ENCODE measurements at places on chromosomes 12 and 14.

DNA sequence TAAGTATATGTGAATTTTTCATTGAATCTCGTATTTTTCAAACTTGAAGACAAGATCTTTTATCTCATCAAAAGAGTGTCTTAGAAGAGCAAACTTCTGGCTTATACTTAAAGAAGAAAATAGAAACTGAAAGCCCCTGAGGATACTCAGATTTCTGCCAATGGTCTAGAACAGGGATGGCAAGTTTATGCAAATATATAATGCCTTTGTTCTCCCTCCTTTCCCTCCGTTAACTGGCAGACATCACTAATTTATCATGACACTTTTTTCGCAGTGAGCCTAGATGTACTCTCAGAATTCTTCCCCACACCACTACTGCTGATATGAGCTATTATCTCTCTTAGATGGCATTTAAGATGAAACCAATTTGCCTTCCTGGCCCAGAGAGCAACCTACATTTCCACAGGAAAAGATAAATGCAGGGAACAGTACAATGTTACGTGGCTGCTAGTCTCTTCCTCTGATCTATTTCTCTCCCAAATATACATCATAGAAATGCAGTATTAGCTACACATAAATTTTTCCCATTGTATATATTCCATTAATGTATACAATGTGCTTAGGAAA is 40.0 kb upstream of the DAAM1 start:
- no peak for DNase-seq

DNA sequence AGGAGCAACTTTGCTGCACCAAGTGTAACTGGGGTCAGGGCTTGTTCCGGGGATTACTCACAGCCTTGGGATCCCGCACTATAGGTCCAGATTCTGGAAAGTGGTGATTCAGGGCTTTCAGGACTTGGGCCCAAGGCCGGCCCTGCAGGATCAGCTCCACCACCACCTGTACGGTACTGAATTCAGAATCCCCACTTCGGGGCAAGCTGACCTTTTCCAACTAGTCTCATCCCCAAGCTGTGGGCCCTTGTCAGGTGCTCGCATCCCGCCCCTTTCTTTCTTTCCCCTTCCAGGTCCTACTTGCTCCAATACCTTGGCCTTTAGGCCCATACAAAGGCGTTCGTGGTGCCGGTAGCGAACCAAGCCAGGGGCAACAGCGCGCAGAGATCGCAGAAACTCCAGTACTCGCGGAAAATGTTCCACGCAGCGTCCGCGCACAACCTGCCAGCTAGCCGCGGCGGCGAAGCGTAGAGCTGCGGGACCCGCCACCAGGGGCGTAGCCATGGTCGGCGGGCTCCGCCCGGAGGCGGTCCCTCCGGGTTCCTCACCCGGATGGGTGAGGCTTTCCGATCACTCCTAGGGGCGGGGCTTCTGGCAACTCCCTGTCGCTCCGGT is 487 bp downstream of the TINF2 start:
- DNase-seq = peak; percentile 92

DNA sequence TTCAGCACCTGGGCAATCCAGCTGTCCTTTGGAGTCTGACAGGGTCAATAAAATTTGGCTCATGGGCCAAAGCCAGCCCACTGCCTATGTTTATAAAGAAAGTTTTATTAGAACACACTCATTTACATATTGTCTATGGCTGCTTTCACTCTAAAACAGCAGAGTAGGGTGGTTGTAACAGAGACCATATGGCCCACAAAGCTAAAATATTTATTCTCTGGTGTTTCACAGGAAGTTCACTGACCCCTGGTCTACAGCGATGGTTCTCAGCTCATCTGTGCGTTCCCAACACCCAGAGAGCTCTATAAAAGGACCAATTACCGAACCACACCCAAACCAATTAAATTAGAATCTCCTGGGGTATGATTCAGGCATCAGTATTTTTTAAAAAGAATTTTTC is 37.7 kb upstream of the RTRAF start:
- DNase-seq = no peak

DNA sequence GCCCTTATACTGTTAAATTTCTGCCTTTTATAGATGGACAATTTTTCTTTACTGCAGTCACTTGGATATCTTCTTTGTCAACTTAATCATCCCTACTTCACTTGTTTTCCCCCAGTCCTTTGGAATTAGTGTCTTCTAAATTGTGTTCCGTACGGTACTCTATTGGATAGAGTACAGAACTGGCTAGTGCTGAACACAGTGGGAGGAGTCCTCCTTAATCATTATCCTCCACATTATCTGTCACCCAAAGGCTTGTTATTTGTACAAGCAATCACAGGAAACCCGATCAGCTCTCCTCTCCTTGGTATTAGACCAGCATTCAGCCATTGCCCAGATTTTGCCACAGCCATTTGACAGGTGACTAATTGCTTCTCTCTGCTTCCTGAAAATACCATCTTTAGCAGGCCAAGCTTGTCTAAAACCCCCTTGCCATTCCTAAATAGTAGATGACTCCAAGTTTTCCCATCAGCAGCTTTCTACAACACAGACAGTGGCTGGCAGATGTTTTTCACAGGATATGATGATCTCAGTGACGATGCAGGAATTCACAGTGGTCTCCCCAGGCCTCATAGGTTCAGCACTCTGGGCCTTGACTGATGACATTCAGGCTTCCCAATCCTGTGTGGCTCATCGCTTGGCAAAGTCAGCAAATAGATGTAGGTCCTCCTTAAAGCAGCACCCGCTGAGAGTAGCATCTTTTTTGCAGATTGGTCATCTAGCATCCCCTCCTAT is 216.0 kb upstream of the RGS6 start:
- DNase-seq = no peak

DNA sequence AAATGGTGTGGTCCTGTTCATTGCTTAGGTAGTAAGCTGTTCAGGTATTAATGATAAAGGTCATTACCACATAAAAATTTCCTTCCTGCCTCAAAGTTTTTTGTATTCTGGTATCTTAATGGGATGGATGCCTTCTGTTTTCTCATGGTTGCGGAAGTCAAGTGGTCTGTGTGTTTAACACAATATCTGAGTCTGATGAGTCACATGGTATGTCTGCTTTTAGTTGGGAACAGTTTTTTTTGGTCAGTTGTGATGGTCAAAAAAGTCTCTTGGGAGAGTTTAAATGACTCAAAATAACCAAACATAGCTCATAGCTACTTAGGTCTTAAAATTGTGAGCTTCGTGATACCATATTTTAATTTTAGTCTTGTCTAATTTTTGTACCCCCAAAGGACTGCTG is 40.7 kb downstream of the STK38L start:
- DNase-seq = no peak

DNA sequence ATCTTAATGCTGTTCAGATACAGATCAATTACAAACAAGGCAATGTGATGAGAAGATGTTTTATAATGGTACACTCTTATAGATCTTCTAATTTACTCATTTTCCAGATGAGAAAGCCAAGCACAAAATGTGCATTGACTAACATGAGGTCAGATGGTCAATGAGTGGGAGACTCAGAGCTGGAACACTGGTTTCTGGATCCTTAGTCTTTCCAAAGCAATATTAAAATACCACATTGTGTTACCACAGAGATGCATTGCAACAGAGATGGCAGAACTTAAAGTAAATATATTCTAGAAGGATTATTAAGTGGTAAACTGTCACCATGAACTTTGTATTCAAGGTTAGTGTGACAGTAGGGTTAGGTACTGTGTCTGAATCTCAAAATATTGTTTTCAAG is 113.6 kb downstream of the SLC15A5 start:
- no peak for DNase-seq

- DNase-seq = no peak
Observed at GRCh38 chr12:94872971-94873733, 130.3 kb downstream of the NDUFA12 start.

- DNase-seq = peak; percentile 5
Observed at GRCh38 chr12:15534322-15534721, 212.0 kb downstream of the PTPRO start.

GRCh38 chr14:99360774-99361595 is 89.0 kb upstream of the BCL11B start:
- no peak for DNase-seq

- no peak for DNase-seq
Observed at GRCh38 chr14:92472860-92473259, 40.7 kb upstream of the RIN3 start.

- DNase-seq = no peak
Observed at GRCh38 chr14:102606296-102606695, 13.8 kb downstream of the RCOR1 start.

DNA sequence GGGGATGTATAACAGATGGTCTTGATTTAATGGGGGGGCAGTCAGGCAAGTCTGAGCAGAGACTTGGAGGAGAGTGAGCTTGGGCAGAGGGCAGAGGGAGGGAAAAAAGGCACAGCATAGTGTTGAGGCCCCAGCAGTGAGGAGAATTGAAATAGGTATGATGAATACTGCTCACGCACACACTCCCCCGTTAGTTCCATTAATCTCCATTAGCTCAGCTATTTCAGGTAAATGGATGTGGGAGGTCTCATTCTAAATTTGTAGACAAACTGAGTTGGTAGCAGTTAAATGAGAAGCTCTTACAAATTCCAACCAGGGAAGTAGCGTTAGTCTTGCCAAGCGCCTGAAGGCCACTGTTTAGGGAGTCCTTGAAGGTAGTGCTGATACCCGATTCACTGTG is 66.7 kb upstream of the STON2 start:
- no peak for DNase-seq

GRCh38 chr14:101598571-101599233 is 37.4 kb downstream of the DIO3 start:
- DNase-seq = no peak

DNA sequence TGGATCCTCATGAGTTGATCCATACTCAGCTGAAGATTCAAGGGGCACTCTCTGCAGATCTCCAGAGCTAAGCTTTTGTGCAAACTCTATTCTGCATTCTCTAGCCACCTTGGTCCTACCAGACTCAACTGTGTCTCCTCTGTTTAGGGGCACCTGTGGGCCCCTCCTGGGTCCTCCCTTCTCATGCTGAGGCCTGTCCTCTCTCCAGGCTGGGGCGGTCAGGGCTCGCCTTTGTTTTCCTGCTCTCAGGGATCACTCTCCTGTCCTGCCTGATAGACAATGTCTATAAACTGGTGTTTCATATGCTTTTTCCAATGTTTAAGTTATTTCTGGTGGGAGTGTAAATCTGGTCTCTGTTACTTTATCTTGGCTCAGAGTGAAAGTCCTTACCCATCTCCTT is 11.6 kb upstream of the KIF26A start:
- DNase-seq = no peak

GRCh38 chr14:105436891-105437722 is 17.5 kb downstream of the MTA1 start:
- no peak for DNase-seq

- no peak for DNase-seq
Observed at GRCh38 chr14:40248671-40249070, 816.4 kb upstream of the FBXO33 start.

- no peak for DNase-seq
Observed at GRCh38 chr14:69605738-69606137, 5.7 kb upstream of the SUSD6 start.

- no peak for DNase-seq
Observed at GRCh38 chr14:49424436-49425331, 161.5 kb downstream of the RPS29 start.

DNA sequence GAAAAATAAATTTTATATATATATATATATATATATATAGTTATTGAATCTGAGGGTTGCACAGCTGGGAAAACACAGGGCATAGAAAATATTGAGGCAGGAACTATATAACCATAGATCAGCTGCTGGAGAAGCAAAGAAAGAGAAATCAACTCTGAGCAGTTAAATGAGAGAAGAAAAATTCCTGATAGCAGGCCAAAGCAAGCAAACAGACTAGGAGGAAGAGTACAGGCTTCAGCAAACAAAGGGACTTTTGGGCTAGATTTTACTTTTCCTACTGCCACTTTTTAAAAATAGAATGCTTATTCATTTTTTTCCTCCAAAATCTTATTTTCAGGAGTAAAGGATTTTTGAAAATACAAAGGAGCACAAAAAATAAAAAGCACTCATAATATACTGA is 216.0 kb upstream of the PRKD1 start:
- DNase-seq = no peak

DNA sequence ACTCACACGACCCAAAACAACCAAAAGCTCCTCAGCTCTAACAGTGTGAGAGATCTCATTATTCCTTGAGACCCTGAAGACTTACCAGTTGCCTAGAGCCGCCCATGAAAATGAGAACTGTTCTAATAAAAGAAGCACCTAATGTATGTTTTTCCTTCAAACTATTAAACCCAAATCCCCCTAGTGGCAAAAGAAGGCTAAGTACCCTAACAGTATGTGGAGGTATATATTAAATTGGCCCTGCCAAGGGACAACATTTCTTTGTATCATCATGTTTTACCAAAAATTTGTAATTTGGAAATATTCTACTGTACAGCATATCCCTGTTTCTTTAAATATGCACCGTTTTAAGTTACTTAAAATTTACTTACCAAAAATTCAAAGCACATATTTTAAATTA is 38.0 kb upstream of the PPFIA2 start:
- no peak for DNase-seq

DNA sequence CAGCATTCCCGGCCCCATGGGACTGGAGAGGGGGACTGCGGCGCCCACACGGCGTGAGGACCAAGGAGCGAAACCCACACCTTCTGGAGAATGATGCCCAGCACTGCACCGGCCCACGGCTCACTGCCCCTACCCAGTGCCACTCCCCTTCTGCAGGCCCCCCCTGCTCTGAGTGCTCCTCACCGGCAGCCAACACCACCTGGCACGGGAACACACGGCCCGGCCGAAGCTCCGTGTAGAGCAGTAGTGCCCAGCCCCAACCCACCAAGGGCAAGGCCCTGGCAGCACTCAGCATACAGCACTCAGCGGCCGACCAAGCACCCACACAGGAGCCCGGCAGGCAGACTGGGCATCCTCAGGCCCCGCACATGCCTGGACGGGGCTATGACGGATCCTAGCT is 13.4 kb downstream of the BTBD6 start:
- no peak for DNase-seq

GRCh38 chr14:38743966-38744584 is 359.0 kb downstream of the SEC23A start:
- DNase-seq = no peak

DNA sequence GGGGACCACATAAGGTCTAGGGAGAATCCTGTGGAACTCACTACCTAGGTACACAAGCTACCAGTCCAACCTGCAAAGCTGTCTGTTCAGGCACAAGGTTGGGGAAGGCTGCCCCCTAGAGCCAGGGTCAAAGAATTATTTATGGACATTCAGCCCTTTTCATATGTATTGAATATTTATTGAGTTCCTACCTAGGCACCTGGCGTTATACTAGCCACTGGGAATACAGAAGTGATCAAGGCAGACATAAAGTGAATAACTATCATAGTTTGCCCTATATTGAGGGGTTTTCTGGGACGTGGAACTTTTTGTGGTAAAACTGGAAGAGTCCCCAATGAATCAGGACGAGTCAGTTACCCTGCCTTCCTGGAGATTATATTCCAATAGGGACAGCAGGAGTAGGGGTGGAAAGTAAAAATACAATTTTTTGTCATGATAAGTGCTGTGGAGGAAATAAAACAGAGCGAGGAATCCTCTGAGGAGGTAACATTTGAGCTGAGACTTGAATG is 5.8 kb upstream of the SLC48A1 start:
- peak; percentile 59 for DNase-seq
